ENCODE measurements at places on chromosomes 3 and 15. TPM values are rescaled to one million over a fixed set of nuclear protein-coding genes. Genes with fewer than 3 reads are reported as not detected.

The ENTPD3 gene
- not detected for total RNA-seq

The MOBP gene
- not detected for total RNA-seq

The POPDC2 gene
- 0.13 TPM for total RNA-seq

The OXTR gene
- 4.3 TPM for total RNA-seq

The EFHB gene
- 1.4 TPM for total RNA-seq

The CORO2B gene
- 11.9 TPM for total RNA-seq

The SPINK8 gene
- not detected for total RNA-seq

The C3orf20 gene
- not detected for total RNA-seq

The FBXO40 gene
- not detected for total RNA-seq

The TRH gene
- total RNA-seq = not detected

The CD200R1 gene
- total RNA-seq = not detected

The SLC38A3 gene
- total RNA-seq = 0.40 TPM

The ANKRD34C gene
- total RNA-seq = not detected

The BNC1 gene
- total RNA-seq = 2.3 TPM

The TMEM89 gene
- total RNA-seq = not detected

The SERF2 gene
- total RNA-seq = 1,940 TPM

The LYSMD2 gene
- 3.8 TPM for total RNA-seq

The BFSP2 gene
- total RNA-seq = not detected

All from epithelial cell of alveolus of lung (primary cell).